Psoas muscle (tissue), 8 donors: ENCODE measurements at places on chromosomes 3 and 15. TPM values are rescaled to one million over a fixed set of nuclear protein-coding genes. Genes with fewer than 3 reads are reported as not detected.

Gene ACP3
- 0.86 TPM for total RNA-seq

Gene LINS1
- 11.3 TPM for total RNA-seq

Gene CA12
- total RNA-seq: 0.17 TPM

Gene SKOR1
- total RNA-seq: 0.48 TPM

Gene GCSAM
- total RNA-seq: not detected

Gene CHRNA5
- total RNA-seq: 3.1 TPM

Gene ANKRD34C
- total RNA-seq: not detected

Gene BFSP2
- not detected for total RNA-seq

Gene HAUS2
- total RNA-seq: 11.3 TPM

Gene ISLR
- 10.5 TPM for total RNA-seq

Gene ICE2
- total RNA-seq: 20.1 TPM

Gene PRR20G
- total RNA-seq: not detected

Gene ESYT3
- 2.0 TPM for total RNA-seq

Gene SAMD7
- not detected for total RNA-seq

Gene SPATA12
- total RNA-seq: not detected

Gene FOXL2
- total RNA-seq: 0.38 TPM

Gene NTRK3
- 0.17 TPM for total RNA-seq

Gene DCUN1D1
- total RNA-seq: 44.4 TPM

Gene GPR62
- 0.16 TPM for total RNA-seq

Gene COMMD2
- 22.8 TPM for total RNA-seq

Gene ZNF35
- total RNA-seq: 4.8 TPM

Gene AQP9
- 0.52 TPM for total RNA-seq

Gene STRIT1
- total RNA-seq: 1,022 TPM

Gene C3orf49
- total RNA-seq: not detected

Gene RTP1
- total RNA-seq: not detected

Gene DUOXA2
- total RNA-seq: not detected

Gene LTK
- total RNA-seq: 0.22 TPM

Gene TRIM42
- not detected for total RNA-seq

Gene IDH3A
- total RNA-seq: 309 TPM

Gene SLC28A2
- not detected for total RNA-seq

Gene STRC
- not detected for total RNA-seq

Gene TLR9
- total RNA-seq: 0.55 TPM

Gene PLA2G4B
- 1.2 TPM for total RNA-seq

Gene STT3B
- 56.9 TPM for total RNA-seq

Gene IMPG2
- 0.51 TPM for total RNA-seq

Gene SAMMSON
- total RNA-seq: not detected

Gene MST1R
- 0.39 TPM for total RNA-seq

Gene LSAMP
- total RNA-seq: 0.17 TPM

Gene CCR3
- 0.48 TPM for total RNA-seq

Gene DCBLD2
- total RNA-seq: 7.6 TPM

Gene TUSC7
- not detected for total RNA-seq

Gene LMOD3
- total RNA-seq: 127 TPM

Gene CPEB1
- total RNA-seq: 1.5 TPM

Gene MKRN2OS
- total RNA-seq: 0.93 TPM

Gene GHSR
- total RNA-seq: not detected

Gene ROPN1
- not detected for total RNA-seq

Gene SV2B
- total RNA-seq: 3.9 TPM

Gene NEK11
- 1.6 TPM for total RNA-seq

Gene STAC
- total RNA-seq: 0.59 TPM
